Stimulated activated CD4-positive, alpha-beta T cell treated with anti-CD3 and anti-CD28 coated beads, Interleukin-15, amount 100 ng/mL, for 1 hour (primary cell): ENCODE measurements at places on chromosomes 12 and 14.

GRCh38 chr12:109844983-109845823 lies 12.0 kb upstream of the TRPV4 start:
- DNase-seq: peak; percentile 84

- DNase-seq: no peak
Observed at GRCh38 chr12:30927222-30927611, 669 bp downstream of the TSPAN11 start.

DNA sequence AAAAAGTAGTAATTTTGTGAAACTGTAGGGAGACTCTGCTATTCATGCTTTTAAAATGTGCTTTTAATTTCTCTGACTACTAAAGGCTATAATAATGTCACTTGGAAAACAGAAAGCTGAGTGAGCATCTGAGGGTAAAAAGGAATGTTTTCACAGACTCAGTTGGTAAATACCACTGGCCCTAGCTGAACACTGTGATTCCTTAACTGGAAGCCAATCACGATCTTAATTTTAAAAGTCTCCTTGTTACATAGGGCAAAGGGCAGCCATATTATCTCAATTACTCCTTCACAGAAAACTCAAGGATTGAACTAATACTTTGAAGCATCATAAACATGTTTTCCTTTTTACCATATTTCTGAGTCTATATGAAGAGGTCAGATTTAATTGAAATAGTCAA lies 41.9 kb downstream of the PAWR start:
- DNase-seq: no peak

- no peak for DNase-seq
Observed at GRCh38 chr14:74510959-74511409, 17.4 kb downstream of the ISCA2 start.

DNA sequence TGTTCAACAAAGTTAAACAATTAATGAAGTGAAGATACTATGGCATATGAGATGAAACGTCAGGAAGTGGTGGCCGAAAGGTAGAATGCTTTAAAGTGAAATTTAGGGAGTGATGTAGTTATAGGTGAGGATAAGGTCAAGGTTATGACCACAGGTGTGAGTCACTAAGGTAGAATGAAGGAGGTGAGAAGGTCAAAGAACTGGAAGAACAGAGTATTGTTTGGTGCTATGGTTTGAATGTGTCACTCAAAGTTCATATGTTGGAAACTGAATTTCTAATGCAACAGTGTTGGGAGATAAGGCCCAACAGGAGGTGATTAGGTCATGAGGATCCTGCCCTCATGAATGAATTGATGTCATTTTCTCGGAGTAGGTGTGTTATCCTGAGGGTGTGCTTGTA lies 293.6 kb downstream of the NELL2 start:
- no peak for DNase-seq

- DNase-seq: no peak
Observed at GRCh38 chr12:58268069-58268468, 326.7 kb downstream of the ATP23 start.

GRCh38 chr14:61385002-61385685 lies 63.8 kb downstream of the PRKCH start:
- DNase-seq: no peak

GRCh38 chr14:59836116-59836515 lies 34.5 kb downstream of the RTN1 start:
- no peak for DNase-seq

GRCh38 chr14:95092723-95093122 lies 64.6 kb downstream of the DICER1 start:
- no peak for DNase-seq

- DNase-seq: no peak
Observed at GRCh38 chr12:62248873-62249272, 11.3 kb upstream of the USP15 start.

DNA sequence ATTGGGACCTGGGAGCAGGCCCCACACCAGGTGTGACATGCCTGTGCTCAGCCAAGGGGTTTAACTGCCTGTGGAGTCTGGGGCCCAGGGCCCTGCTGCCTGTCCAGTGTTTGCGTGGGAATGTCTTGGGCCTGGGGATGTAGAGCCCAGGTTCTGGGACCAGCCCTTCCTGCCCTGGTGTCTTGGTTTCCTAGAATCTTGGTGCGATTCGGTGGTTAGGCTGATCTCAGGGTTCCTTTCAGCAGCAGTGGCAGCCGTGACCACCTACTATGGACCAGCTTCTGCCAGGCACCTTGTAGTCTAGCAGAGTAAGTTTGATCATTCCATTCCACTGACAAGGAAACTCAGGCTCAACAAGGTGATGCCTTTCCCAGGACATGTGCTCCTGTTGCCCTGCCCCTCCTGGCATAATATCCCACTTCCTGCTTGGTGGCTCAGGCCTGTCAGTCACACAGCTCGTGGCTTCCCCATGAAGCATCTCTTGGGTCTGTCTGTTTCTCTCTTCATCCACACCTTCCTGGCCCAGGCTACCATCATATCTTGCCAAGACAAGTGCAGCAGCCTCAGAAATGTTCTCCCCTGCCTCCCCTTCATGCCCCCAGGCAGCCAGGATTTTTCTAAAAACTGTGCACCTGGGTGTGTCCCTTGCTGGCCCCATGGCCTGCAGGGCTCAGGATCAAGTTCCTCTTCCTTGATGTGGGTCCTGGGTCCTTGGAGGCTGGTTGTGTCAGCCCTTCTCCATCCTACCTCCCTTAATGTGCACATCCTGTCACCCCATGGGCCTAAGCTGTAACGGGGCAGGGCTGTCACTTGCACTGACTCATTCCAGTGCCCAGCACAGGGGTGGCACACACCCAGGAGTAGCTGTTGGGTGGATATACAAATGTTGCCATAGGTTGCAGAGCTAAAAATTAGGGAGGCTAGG lies 101.6 kb downstream of the SLC25A47 start:
- DNase-seq: no peak

GRCh38 chr12:22248121-22248520 lies 86.4 kb downstream of the ST8SIA1 start:
- no peak for DNase-seq

GRCh38 chr12:121090586-121091514 lies 41.8 kb upstream of the P2RX7 start:
- no peak for DNase-seq

DNA sequence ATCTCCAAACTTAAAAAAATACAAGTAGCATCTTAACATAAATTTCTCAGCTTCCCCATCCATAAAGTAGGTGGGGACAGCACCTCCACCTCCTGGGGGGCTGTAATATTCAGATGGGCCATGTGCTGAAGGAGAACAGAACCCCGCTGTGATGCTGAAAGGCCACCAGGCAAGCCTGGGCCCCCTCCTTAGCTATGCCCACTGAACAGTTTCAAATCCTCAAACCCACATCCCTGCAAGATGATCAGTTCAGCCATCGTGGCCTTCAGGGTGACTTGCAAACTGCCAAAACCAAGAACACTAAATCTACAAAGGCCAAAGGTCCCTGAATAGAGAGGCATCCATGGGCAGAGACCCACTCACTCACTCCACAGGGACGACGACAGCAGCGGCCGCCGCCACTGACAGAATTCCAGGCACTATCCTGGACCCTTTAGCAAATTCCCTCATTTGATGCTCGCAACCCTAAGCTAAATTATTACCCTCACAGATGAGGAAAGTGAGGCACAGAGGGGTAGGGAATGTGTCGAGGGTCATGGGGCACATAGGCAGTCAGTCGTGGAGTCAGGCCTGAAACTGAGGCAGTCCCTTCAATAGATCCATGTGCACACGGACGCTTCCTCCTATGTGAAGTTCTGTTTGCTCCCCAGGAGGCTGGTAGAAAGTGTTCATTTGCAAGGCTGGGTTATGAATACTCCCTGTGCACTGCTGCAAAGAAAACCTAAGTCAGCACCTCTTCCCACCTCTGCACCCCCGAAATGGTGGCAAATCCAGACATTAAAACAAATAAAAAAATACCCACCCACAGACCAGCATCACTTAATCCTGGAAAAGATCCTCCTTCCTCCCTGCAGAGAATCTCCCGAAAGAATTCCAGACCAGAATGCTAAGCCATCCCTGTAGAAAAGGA lies 5.9 kb downstream of the ITPK1 start:
- no peak for DNase-seq

DNA sequence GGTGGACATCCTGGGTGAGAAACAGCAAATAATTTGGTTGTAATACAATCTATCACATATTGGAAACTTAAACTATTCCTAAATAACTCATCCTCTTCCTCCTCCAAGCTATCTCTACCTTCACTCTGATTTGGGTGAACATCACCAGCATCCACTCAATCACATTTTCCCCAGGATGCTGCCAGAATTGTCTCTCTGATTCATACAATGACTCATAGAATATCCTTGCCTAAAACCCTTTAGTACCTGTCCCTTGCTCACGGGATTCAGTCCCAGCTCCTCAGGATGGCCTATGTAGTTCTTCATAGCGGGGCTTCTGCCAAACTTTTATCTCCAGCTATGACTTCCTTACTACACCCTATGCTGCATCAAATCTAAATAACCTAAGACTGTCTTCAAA lies 146.8 kb downstream of the EMP1 start:
- DNase-seq: no peak

DNA sequence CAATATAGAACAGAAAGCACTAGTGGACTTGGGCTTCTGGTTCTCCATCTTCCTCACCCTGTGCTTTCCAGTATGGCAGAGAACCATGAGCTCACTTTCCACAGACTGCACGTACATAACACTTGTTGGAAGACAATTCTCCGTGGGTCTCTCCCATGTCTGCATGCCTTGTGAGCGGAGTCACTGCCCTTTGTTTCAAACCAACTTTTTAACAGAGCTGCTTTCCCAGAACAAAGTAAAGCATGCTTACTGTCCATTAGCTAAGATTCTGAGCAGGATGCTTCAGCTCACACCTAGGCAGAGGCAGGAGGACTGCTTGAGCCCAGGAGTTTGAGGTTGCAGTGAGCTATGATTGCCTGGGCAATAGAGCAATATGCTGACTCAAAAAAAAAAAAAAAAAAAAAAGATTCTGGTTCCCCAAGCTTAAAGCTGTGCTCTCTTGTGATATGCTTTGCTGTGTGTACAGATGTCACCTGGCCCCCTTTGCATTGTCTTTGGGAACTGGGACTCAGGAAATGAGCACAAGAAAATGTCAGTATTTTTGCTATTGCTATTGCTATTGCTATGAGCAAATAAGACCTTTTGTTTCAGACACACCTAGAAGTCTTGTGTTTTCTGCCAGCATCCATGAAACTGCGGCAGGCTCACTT lies 54.6 kb upstream of the PTGR2 start:
- no peak for DNase-seq

DNA sequence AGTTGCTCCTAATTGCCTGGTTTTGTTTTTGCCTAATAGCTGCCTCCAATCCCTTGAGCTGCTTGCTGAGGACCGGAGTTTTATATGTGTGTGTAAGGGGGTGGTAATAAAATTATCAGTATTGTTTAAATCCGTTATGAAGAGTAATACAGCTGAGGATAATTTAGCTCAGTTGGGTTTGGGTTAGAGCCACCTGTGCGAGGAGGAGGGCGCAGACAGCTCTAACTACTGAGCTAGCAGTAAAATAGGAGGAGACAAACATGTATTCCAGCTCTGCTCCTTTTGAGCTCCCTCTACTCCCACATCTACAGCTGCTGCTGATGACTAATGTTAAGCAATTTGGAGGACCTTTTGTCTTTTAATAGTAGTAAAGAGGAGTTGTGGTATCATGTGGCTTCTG lies 61.5 kb downstream of the SPATS2 start:
- DNase-seq: no peak

DNA sequence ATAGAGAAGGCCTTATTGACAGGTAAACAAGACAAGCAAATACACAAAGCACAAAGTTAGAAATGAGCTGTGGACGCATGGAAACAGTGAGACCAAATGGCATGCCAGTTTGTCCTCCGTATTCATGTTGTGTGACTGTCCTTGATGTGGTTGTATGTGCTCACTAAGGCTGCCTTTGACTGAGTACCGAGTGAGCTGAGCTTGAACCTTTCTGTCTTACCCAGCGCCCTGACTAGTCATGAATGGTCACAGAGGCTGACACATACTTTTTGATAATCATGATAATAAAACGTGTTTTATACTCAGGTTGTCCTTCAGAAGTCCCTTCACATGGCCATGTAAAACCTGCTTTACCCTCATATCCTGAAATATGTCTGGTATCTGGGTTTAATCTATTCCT lies 553 bp upstream of the CATSPERB start:
- no peak for DNase-seq

DNA sequence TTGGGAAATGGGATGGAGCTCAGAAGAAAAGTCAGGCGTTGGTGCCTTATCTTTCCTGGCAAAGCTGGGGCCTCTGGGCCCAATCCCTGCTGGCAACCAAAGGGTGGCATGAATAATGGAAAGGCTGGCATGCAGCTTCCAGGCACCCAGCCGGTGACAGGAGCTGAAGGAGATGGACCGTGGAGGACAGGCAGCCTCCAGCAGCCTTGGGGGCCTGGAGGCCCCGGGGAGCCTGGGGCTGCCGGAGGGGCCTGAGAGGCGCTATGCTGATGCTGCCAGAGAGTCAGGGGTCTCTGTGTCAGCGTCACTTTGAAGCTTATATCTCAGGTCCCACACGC lies 38.2 kb upstream of the EML1 start:
- DNase-seq: no peak

DNA sequence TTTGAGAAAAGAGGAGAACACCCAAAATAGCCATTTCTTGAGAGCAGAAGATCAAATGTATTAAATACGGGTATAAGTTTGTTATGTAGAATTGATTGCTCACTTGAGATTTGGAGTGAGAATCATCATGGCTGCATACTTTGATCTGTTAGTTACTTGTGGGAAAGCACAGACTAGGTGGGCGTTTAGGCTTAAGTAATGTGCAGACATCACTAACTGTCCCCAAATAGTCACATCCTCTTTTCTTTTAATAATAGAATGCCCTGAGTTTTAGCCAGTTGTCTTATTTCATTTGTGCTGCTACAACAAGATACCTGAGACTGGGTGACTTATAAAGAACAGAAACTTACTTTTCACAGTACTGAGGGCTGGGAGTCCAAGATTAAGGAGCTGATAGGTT lies 14.3 kb upstream of the GTF2A1 start:
- DNase-seq: no peak

DNA sequence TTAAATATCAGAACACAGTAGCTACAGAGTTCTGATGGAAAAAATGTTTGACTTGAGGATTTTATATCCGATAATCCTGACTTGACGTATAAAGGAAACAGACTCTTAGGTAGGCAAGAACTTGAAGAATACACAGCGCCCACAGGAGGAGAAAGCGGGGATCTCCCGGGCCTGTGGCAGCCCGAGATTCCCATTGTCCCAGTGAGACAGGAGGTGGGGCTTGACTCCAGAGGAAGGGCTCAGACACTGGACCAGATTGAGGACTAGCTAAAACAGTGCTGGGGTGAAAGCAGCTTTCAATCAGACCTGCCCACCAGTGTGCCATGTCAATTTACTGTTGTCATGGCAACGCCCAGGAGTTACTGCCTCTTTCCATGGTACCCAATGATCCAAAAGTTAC lies 51.1 kb upstream of the C14orf180 start:
- DNase-seq: no peak

DNA sequence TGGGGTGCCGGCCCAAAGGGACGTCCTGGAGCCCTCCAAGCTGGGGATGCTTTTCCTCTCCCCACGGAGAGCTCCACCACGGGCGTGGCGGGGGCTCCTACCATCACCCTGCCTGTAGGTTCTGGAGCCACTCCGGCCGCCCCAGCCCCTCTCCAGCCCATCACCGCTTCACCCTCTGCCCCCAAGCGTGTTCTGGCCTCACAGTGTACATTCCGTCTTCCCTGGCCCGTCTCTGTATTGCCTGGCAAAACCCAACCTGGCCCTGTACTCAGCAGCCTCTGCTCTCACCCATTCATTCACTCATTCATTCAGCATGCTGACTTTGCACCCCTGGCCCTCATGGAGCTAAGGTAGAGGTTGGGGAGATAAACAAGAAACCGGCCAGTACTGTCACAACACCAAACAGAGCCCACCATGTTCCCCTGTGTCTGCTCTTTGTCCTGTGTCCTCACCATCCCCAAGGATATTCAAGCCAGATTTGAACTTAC lies 20.3 kb downstream of the SLC25A29 start:
- no peak for DNase-seq

GRCh38 chr12:32692358-32692757 lies 13.3 kb downstream of the DNM1L start:
- no peak for DNase-seq
